Lower lobe of right lung (tissue), 2 donors: ENCODE measurements at places on chromosomes 7 and 10. TPM values are rescaled to one million over a fixed set of nuclear protein-coding genes. Genes with fewer than 3 reads are reported as not detected.

BLNK gene
- total RNA-seq: 11.2 TPM

ASB10 gene
- not detected for total RNA-seq

VPS50 gene
- 34.6 TPM for total RNA-seq

COL13A1 gene
- 9.2 TPM for total RNA-seq

ANKMY2 gene
- 13.9 TPM for total RNA-seq

TEX47 gene
- not detected for total RNA-seq

LRRC18 gene
- 3.3 TPM for total RNA-seq

PIK3AP1 gene
- 71.6 TPM for total RNA-seq

CDNF gene
- total RNA-seq: 1.3 TPM

PDE1C gene
- 15.5 TPM for total RNA-seq

IFT22 gene
- 19.4 TPM for total RNA-seq

GIMAP4 gene
- 95.7 TPM for total RNA-seq

SPDYE16 gene
- 0.18 TPM for total RNA-seq

RFC2 gene
- 18.5 TPM for total RNA-seq

IQCE gene
- total RNA-seq: 32.0 TPM

DNA sequence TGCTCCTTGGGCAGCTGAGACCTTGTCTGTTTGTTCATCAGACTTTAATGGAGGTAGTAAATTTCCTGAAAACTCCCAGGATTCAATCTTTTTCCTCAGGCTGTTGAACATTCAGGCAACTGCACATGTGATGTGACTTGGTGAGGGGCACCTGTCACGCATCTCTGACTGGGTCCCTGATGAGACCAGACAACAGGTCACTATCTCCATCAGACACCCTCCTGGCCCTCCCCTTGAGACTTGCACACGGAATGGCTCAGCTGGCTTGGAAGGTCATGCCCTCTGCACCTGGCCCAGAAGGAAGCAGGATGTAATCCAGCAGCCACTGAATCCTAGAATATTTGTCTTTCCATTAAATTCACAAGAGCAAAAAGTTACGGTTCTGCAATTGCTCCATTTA is 15.9 kb downstream of the AQP1 start:
- H3K4me3 ChIP-seq: no peak overlapping the region
- peaks cover 39% of the 10 kb centered on the region for H3K36me3 ChIP-seq
- DNase-seq: no peak
- H3K27me3 ChIP-seq: no peaks in the 10 kb centered on the region
- H3K4me1 ChIP-seq: peaks cover 6% of the 10 kb centered on the region

DNA sequence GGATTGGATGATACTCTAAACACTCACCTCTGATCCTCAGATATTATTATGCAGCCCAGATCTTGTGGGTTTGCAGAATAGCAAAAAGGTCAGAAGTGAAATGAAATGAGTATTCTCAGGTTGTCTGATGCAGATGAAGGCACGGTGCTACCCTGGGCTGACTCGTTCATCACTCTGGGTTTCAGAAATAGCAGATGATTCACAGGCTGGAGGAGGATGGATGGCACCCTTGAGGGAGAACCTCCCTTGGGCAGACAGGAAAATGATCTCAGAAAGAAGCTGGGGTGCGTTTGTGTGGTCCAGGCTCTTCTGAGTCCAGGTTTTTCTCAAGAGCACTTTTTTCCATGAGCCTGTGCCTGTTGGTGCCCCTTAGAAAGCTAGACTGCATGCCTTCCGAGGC is 515.8 kb upstream of the MKI67 start:
- no peaks in the 10 kb centered on the region for H3K4me1 ChIP-seq
- no peak overlapping the region for H3K4me3 ChIP-seq
- no peaks in the 10 kb centered on the region for H3K27me3 ChIP-seq
- H3K36me3 ChIP-seq: no peaks in the 10 kb centered on the region
- H3K27ac ChIP-seq: no peak overlapping the region

DNA sequence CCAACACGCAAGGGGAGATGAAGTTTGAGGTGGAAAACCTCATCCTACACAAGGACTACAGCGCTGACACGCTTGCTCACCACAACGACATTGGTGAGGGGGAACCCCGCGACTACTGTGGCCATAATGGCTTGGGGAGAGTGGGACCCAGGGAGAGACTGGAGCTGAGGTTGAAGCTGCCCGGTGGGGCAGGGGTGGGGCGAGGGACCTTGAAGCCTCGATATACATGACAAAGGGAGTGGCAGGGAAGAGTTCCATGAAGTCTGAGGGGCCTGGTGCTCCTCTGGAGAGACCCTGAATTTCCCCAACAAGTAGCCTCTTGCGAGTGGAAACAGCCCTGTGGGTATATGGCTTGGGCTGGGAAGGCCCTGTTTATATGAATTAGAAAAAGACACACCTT is 3.1 kb downstream of the PLAU start:
- H3K27me3 ChIP-seq: no peaks in the 10 kb centered on the region
- H3K36me3 ChIP-seq: peaks cover 40% of the 10 kb centered on the region
- H3K4me3 ChIP-seq: no peak overlapping the region
- H3K27ac ChIP-seq: peak overlapping the region; percentile 6
- DNase-seq: no peak

DNA sequence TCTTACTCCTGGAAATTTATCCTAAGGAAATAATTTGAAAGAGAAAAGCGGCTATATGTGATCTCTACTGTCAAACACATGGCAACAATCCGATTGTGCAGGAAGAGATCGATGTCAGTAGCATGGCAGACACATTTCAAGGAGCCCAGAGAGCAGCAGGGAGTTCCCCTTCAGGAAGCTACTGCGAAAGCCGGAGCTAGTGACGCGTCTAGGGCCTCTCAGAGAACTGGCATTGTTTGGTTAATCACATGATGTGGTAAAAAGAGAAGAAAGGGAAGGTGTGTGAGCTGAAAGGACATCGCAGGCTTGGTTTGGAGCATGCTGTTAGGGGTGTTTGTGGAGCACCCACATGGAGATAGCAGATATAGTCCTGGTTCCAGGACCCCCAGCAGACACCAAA is 74.9 kb downstream of the BEND7 start:
- no peak overlapping the region for H3K27ac ChIP-seq
- no peaks in the 10 kb centered on the region for H3K36me3 ChIP-seq
- no peaks in the 10 kb centered on the region for H3K27me3 ChIP-seq
- no peak for DNase-seq
- H3K4me3 ChIP-seq: no peak overlapping the region
- no peaks in the 10 kb centered on the region for H3K4me1 ChIP-seq

GRCh38 chr7:114269714-114270113 is 144.9 kb upstream of the FOXP2 start:
- no peak overlapping the region for H3K4me3 ChIP-seq
- no peaks in the 10 kb centered on the region for H3K36me3 ChIP-seq
- no peaks in the 10 kb centered on the region for H3K4me1 ChIP-seq
- no peak overlapping the region for H3K27ac ChIP-seq
- H3K27me3 ChIP-seq: no peaks in the 10 kb centered on the region

GRCh38 chr10:5196702-5197113 is at the start of gene AKR1C4:
Gene AKR1C4 (plus strand): TSS chr10:5196837. CDS start chr10:5196868, 31 bp downstream.
- no peak for DNase-seq
- H3K27me3 ChIP-seq: no peaks in the 10 kb centered on the region
- no peak within 1 kb of the TSS for H3K27ac ChIP-seq
- H3K4me3 ChIP-seq: no peak within 1 kb of the TSS
- no peaks in the 10 kb centered on the region for H3K4me1 ChIP-seq

- peaks cover 6% of the 10 kb centered on the region for H3K4me1 ChIP-seq
Measured at GRCh38 chr10:35908451-35908850, 266.4 kb upstream of the FZD8 start.

DNA sequence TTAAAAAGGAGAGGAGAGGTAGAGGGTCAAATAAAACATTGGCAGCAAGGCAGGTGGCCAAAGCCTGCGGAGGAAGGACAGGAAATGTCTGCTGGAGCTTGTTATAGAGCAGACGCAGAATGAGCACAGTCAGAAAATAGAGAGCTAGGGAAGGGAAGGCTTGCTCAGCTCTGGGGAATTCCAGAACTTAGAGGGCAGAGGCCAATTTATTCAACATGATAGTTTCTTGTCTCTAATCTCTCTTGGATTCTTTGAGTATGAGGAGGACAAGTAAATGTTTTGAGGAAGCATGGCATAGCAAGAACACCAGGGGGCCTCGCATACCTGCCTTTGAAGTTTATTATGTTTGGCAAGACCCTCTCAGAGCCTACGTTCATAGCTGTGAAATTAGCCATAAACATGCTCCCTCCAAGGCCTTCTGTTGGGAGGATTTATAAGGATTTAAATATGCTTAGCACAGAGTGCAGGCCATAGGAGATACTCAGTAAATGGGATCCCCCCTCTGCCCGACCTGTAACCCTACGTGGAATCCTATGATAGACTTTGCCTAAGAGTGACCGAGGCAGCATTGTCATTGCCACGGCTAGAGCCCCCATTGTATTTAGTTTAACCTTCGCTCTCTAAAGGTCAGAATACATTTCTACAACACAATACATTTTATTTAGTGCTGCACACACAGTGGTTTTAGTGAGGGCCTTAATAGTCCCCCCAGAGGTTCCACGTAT is 293.9 kb downstream of the CCDC3 start:
- no peaks in the 10 kb centered on the region for H3K27me3 ChIP-seq
- no peak overlapping the region for H3K4me3 ChIP-seq
- peak overlapping the region; percentile 44 for H3K27ac ChIP-seq
- peaks cover 30% of the 10 kb centered on the region for H3K4me1 ChIP-seq

GRCh38 chr7:150753826-150754603 is 16.8 kb downstream of the GIMAP5 start:
- no peaks in the 10 kb centered on the region for H3K27me3 ChIP-seq
- H3K27ac ChIP-seq: no peak overlapping the region
- no peaks in the 10 kb centered on the region for H3K36me3 ChIP-seq
- no peak overlapping the region for H3K4me3 ChIP-seq
- peaks cover 25% of the 10 kb centered on the region for H3K4me1 ChIP-seq
- no peak for DNase-seq

DNA sequence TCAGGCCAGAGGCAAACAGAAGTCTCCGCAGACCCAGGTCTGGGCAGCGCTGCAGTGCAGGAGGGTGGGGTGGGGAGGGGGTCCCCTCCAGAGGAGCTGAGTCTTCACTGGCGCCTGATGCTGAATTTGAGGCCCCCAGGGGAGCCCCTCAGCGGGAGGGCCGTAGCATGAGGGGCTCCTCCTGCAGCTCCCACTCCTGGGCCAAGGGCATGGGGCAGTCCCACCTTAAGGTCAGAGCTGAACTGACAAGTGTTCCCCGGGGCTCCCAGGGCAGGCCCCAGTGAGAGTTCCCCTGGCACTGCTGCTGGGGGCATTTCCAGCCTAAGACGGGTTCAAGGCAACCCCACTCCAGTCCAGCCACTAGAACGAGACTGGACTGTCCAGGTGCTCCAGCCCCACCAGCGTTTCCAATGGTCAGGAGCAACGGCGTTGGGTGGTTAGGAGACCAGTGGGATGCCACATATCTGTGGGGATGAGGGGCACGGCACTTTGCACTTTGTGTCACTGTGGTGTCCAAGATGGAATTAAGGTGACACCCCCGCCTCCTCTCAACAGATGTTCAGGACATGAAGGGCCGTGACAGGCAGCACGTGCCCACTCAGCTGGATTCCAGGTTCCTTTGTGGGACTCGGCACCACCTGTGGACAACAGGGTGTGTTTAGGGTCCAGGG is 139.1 kb downstream of the PTPRN2 start:
- no peak for DNase-seq
- H3K27ac ChIP-seq: no peak overlapping the region
- H3K27me3 ChIP-seq: peaks cover 4% of the 10 kb centered on the region
- no peaks in the 10 kb centered on the region for H3K36me3 ChIP-seq
- H3K4me1 ChIP-seq: no peaks in the 10 kb centered on the region
- H3K4me3 ChIP-seq: no peak overlapping the region

- no peaks in the 10 kb centered on the region for H3K27me3 ChIP-seq
- H3K36me3 ChIP-seq: no peaks in the 10 kb centered on the region
- H3K4me1 ChIP-seq: peaks cover 24% of the 10 kb centered on the region
- peak overlapping the region; percentile 70 for H3K27ac ChIP-seq
- peak; percentile 78 for DNase-seq
Measured at GRCh38 chr10:95295031-95295755, 4.4 kb upstream of the PDLIM1 start.

GRCh38 chr10:31596765-31597164 is 277.7 kb downstream of the ZEB1 start:
- no peak for DNase-seq
- no peaks in the 10 kb centered on the region for H3K27me3 ChIP-seq
- H3K36me3 ChIP-seq: no peaks in the 10 kb centered on the region
- no peak overlapping the region for H3K4me3 ChIP-seq
- no peak overlapping the region for H3K27ac ChIP-seq

DNA sequence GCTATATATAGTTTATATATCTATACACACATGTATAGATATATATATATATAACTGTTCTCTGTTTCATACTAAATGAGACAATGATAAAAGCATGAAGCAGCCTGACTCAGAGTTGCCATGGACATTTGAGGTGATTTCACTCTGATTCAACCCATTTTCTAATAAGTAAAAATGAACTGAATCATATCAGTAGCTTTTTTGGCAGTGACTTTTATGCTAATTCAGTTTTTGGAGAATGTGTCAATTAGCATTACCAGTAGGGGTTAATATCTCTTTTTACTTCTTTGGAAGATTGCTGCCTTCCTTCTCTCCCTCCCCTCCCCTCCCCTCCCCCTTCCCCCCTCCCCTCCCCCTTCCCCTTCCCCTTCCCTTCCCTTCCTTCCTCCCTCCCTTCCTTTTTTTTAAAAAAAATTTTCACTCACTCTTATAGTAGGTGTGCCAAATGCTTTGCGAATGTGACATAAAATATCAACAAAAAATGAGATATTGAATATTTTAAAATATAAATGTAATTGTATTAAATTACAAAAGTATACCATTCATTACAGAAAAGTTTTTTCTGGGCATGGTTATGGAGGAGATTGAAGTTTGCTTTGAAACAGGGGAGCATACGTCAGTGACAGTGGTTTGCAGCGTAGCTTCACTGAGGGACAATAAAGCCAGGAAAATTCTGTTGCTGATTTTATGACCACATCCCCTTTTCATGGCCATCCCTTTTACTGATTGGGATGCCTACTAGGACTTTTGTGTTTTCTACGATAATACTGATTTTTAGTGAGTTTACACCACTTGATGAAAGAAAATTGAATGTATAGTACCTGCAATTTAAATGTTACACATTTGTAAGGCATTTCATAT is 64.0 kb upstream of the KLF6 start:
- no peaks in the 10 kb centered on the region for H3K36me3 ChIP-seq
- no peaks in the 10 kb centered on the region for H3K27me3 ChIP-seq
- DNase-seq: no peak
- peaks cover 42% of the 10 kb centered on the region for H3K4me1 ChIP-seq
- H3K27ac ChIP-seq: no peak overlapping the region

- no peaks in the 10 kb centered on the region for H3K36me3 ChIP-seq
- H3K27ac ChIP-seq: no peak overlapping the region
- H3K4me3 ChIP-seq: no peak overlapping the region
- no peak for DNase-seq
- H3K27me3 ChIP-seq: no peaks in the 10 kb centered on the region
- H3K4me1 ChIP-seq: no peaks in the 10 kb centered on the region
Measured at GRCh38 chr10:13095094-13095493, 4.9 kb upstream of the OPTN start.

DNA sequence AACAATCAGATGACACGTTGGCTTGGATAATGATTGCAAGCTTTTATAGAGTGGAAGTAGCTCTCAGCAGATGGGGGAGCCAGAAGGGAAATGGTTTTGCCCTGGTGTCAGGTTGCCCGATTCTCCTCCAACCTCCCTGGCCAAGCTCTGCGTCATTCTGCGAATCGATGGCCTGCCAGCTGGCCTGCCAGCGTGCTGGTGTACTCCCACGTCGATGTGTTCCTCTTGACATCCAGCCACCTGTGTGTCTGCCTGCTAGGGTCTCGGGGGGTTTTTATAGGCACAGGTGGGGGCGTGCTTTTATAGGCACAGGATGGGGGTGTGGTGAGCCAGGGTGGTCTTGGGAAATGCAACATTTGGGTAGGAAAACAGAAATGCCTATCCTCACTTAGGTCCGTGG is 4.6 kb downstream of the NET1 start:
- DNase-seq: no peak
- no peaks in the 10 kb centered on the region for H3K27me3 ChIP-seq
- H3K4me3 ChIP-seq: no peak overlapping the region
- H3K27ac ChIP-seq: no peak overlapping the region
